ENCODE measurements at places on chromosomes 13 and 19.

DNA sequence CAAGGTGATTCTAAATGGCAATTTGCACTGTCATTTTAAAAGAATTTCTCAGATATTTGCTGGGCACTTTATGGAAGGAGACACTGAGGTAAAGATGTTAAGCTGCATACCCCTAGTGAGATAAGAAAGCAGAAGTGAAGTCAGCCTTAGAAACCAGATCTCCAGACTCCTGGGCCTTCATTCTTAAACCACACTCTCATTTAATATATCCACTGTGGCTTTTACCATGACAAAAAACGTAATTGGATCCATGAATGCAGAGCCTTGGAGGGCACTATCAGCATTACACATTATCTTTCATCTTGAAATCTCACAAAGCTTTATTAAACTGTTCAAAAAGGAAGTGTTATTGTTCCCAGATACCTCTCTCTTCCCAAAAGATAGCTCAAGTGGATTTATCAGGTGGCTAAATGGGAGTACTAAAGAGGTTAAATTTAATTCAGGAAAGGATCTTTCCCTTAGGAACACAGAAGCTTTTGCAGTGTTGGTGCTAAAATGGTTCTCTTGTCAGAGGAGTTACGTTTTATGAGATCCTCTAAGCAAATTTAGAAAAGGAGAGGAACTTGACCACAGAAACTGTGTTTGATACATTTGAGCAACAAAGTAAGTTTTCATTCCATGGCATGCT is 1060.4 kb downstream of the EFNB2 start:
- DNase-seq = no peak

DNA sequence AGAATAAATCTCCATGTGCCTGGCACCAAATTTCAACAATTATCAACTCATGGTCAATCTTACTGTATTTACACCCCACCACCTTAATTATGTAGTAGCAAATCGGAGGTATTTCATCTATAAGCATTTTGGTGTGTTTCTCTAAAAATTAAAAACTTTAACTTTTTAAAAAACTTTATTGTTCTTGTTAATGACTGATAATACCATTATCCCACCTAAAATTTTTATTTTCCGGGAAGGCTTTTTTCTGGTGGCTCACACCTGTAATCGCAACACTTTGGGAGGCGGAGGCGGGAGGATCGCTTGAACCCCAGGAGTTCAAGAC is 453 bp upstream of the PDCD2L start:
- no peak for DNase-seq

DNA sequence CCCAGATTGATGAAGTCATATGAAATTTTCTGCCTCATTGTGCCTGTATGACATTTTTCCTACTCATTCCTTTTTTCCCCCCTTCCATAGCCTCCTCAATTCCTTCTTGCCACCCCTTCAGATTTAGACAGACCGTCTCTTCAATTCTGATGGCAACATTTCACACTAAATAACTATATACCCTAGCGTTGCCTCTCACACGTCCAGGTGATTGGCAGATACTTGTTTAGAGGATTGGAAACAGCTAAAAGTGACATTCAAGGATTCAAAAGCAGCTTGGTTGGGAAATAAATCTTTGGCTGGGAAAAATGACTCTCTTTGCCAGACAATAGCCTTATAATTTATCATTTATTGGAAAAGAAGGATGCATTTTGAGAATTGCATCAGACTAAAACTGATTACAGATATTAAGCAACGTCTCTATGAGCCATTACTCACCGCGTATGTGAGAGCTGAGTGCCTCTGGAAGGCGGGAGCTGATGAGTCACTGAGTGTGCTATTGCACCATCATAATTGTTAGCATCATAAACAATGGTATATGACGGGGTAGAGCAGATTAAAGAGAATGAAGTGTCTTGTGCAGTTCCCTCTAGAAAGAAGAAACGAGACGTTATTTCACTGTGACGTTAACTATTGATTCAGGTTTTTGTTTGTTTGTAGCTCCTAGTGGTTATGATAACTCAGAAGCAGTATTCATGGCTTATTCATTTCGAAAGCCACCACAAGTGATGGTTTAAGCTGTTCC is 61.1 kb upstream of the FAM216B start:
- DNase-seq = peak; percentile 71

GRCh38 chr13:102392481-102393209 is 9.2 kb downstream of the FGF14 start:
- DNase-seq = no peak

DNA sequence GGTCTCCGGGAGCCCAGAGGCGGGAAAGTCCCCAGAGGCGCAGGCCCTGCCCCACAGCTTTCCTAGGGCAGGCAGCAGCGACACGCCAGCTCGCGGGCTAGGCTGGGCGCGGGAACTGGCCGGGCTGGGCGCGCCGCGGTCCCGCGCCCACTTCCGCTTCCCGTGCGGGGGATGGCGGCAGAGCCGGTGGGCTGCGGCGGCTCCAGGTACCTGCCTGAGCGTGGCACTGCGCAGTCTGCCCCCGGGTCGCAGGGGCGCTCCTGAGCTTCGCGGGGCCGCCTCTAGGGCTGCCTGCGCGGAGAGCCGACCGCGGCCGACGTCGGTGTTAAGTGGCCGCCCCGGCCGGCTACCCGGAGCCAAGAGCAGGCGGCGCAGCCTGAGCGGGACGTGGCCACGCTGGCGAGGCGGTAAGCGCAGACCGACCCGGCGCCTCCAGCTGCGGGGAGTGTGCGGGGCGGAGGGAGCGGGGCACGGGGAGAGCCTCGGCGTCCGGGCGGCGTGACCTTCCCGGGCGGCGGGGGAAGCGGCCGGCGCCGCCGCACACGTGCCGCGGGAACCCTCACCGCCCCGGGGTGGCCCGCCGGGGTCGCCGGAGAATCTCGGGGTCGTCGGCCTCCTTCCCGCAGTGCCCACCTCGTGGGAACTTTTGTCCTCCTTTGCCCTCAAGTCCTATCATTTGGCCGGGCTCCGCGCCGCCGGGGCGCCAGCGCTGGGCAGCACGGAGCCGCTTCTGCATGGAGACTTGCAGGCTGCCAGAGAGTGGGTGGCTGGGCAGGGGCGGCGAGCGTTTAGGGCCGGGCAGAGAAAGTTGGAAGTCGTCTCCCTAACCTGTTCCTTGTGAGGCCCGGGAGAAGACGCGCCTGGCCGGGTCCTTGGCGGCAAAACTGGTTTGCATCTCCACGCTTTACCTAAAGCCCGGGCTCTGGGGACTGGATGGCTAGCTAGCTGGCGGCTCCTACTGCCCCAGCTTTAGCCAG is 31.4 kb upstream of the MPHOSPH8 start:
- peak; percentile 7 for DNase-seq

DNA sequence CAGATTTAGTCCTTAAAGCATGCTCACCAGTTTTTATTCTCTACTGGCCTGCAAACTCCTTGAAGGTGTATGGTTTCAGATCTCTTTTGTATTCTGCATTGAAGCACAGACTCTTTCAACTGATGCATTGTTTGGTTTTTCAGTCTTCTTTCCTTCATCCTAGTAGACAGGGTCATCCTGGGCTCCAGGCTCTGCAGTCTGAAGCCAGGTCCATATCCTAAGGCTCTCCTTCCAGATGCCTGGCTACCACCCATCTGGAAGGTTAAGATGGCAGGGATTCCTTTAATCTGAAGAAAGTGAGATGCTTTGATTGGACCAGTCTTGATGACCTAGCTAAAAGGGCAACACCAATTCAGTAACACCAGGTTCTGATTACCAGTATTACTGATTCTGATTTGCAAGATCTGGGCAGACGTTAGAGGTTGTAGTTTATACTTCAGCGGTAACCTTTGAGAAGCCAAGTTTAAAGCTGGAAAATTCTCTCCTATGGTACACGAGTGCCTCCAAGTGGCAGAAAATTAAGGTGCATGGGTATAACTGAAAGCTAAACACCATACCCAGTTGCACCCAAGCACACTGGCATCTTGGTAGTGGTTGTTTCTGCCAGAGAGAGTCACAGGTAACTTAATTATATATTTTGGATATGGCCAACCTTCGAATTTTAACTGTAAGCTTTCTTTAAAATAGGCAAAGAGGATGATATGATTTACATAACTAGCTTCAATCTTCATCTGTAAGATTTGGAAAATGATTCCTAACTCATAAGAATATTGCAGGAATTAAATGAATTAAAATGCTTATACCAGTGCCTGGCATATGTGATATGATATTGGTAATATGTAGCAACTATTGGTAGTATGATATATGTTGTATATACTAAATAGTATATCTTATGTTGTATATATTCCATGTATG is 1651.9 kb upstream of the MIR17HG start:
- DNase-seq = peak; percentile 4

Measured in SW 1271 (cell line).